ENCODE measurements at places on chromosomes 5 and 9.

DNA sequence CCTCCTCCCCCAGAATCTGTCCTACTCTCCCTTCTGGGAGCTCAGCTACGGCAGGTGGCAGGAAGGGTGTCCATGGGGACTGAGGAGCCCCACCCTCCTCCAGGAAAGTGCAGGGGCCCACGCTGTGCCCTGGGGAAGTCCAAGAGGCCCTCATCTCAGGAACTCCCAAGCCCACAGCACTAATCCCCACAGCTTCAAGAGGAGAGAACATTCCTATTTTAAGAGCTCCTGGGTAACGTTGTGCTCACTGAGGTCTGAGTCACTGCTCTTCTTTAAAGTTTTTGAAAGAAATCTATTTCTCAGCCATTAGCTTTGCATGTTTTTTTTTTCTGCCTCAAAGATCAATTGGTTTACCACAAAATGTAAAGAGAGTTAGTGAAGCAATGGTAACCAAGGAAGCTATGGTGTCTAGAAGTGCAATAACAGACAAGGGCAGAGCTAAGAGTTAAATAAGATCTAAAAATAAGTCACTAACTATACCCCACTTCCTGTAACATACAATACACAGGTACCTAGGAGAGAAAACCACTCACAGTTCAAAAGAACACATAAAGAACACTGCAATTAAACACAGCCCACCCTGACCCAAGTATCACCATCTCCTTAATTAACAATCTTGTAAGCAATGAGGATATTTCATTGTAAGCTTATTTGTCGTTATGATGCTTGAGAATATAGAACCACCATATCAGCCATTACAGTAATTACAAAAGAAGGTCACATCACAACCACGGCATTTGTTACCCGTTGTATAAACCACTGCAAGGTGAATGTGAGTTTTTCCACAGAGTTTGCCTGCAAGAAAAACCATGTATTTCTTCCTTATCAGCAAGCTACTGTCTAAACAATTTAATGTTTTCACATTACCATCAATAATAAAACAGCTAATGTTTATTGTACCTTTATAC is 382.3 kb upstream of the SLC30A5 start:
- DNase-seq, result no peak

DNA sequence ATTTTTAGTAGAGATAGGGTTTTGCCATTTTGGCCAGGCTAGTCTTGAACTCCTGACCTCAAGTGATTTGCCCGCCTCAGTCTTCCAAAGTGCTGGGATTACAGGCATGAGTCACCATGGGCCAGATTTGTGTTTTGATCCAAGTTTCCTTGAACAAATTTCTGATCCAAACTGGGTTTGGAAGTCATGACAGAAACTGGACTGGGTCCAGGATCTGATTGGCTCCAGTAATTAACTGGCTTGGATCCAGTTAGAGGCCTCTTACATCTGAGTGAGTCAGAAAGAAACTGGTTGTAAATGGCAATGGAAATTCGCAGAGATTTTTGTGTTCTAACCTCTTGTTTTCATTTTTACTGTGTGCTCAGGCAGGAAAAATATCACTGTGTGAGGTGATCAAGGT is 141.6 kb downstream of the SLC25A46 start:
- no peak for DNase-seq

GRCh38 chr5:52657247-52657645 is 130.5 kb upstream of the ITGA1 start:
- DNase-seq, result no peak

DNA sequence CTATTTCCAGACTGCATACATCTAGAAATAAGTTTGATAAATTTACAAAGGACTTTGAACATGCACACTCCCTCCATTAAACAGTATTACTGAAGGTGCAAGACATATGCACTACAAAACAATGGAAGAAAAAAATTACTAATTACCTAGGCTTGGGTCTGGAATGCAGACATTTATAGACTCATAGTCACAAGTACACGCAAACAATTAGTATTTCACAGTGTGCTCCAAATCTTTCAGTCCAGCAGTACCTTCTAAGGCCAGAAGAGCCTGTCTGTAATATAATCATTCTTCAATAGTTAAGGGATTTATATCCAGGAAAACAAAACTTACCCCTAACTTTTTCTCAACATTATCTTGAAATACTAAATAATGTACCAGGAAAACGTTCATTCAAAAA is 11.2 kb downstream of the RICTOR start:
- DNase-seq, result no peak

DNA sequence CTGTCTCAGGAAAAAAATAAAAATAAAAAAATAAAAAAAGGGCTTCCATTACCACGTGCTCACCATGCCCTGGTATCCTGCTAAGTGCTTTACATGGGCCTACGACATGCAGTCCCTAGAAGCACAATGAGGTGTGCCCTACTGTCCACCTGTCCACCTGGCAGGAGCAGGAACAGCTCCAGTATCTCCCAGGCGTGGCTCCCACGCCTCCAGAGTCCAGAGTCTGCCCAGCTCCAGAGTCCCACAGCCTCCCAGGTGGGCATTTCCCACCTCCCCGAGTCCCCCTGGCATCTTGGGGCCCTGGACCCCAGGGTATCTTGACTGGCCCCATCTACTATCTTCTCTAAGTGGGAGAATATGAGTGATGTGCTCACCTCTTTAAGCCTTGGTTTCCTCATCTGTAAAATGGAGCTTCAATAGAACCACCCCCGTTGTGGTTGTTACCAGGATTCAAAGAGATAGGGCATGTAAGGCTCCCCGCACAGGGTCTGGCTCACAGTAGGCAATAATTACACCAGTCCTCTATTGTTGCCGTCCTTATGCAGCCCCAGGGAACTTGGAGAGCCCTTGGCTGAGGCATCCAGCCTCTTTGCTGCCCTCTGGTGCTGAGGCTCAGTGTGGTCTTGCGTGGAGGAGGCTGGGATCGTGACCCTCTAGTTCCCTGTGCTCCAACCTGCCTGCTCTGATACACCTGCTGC is 8.9 kb downstream of the CXCL14 start:
- no peak for DNase-seq

DNA sequence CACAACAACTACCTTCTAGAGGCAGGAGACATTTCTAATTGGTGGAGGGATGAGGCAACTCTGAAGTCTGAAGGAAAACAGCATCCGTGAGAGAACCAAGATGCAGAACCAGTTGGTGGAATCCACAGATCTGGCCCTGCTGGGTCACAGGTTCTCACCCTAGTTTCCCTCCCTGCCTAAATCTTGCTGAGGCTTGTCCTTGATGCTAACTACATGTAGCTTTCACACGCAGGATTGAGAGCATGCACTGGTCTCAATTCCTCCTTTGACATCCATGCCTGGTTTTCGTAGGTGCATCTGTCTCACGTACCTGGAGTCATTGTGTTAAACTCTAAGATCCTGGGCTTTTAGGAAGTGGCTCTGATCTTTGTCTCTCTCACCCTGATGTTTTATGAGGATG is 9.7 kb upstream of the F2RL1 start:
- no peak for DNase-seq

DNA sequence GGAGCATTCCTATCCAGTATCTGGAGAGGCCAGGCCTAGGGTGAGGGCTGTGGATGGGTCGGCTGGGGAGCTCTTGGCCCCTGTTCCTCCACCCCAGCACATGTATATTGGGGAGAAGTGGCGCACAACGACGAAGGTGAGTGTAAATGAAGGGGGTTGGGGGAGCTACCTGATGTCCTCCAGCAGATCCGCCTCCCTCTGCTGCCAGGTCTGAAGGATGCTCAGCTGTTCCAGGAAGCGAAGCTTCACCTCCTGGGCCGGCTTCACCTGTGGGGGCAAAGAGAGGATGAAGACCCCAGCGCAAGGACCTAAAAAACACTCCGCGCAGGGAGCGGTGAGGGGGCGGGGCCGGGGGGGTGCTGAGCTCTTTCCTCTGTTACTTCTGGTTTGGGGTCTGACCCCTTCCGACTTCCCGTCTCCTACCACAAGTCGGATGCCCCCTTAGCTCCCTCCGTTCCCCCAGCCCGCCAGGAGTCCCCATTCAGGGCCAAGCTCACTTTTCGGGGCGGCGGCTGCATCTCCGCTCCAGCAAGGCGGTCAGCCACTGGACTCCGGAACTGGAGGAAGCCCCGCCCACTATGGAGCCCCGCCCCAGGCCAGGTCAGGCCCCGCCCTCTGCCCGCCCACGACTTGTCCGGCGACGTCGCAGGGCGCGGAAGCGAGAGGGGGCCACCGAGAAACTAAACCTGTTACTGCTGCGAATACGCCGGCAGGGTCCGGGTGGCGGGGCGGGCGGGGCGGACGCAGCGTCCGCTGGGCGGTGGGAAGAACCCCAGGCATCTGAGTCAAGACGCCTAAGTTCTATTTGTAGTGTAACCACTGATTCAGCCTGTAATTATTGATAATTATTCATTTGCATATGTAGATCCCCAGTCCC is at the start of gene FCHSD1:
TSS of gene FCHSD1 (minus strand) at position 568 of the 877 bp plus-strand sequence. CDS start at position 518, 50 bp downstream.
- peak; percentile 96 for DNase-seq

DNA sequence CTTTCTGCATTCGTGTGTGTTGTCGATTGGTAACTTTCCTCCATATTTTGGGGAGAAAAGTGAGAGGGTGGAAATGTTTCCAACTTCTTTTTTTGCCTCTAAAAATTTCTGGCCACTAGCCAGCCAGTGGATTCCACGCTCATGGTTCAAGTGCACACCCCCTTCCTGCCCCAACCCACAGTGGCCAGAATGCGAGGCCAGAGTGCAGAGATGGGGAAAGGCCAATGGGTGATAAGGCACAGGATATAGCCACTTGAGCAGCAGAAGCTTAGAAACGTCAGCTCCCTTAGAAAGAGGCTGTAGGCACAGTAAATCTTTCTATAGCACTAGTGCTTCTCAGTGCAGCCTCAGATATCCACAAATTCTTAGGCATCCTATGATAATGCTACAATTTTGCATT is 75.8 kb upstream of the ADRB2 start:
- no peak for DNase-seq

GRCh38 chr5:1948111-1948510 is 65.4 kb upstream of the IRX4 start:
- no peak for DNase-seq

- DNase-seq, result no peak
Measured at GRCh38 chr5:73119451-73120157, 771 bp upstream of the TMEM171 start.

- DNase-seq, result no peak
Measured at GRCh38 chr9:69696802-69697201, 24.6 kb upstream of the APBA1 start.

- DNase-seq, result no peak
Measured at GRCh38 chr9:109507421-109507838, 9.3 kb upstream of the PTPN3 start.

DNA sequence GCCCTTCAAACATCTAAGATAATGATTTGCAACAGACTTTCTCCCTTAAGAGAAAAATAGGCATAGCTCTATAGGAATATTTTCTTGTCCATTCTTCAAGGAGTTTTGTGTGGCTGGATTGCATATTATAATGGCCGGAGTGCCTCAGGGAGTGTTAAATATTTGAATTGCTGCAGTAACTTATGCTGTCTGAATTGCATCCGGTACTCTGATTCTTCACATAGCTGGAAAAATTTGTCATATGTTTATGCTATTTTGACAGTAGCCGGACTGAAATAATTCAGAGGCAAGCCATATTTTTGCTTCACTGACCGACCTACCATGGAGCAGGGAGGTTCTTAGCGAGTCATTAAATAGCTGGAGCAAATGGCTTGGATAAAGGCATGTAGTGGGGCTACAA is 621.0 kb downstream of the ACTL7B start:
- no peak for DNase-seq

DNA sequence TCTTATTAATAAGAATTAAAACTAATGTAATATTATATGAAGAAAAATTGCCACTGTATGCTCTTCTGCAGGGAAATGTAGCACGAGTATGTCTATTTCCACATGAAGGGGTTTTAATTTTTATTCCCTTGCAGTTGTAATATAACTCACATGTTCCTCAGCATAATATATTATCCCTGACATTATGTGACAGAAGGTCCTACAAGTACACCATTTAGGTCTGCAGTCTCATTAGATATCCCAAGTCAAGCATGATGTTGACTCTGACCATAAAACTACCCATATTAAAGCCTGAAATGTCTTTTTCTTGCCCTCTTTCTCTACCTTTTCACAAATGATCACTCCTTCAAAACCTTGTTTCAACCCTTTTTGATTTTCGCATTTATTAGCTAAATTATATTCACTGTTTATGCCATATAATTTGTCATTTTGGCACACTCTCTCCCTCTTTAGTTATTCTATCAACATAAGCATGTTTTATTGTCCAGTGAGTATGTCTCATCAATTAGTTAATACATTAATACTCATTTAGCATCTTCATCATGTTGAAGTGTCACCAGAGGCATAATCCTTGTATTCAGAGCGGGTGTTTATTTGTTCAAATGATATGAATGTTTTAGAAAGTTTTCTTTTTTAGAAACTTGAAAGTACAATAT is 532.8 kb downstream of the MAT2B start:
- no peak for DNase-seq

DNA sequence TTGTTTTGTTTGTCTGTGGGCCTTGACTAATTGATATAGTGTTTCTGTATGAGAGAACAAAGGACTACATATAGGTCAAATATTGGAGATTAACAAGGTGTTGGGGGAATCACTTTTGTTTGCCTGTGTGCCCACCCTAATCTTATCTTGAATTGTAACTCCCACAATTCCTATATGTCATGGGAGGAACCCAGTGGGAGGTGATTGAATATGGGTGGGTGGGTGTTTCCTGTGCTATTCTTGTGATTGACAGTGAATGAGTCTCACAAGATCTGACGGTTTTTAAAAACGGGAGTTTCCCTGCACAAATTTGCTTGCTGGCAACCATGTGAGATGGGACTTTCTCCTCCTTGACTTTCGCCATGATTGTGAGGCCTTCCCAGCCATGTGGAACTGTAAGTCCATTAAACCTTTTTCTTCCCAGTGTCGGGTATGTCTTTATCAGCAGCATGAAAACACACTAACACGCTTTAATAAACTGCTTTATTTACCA is 64.9 kb upstream of the HSPB3 start:
- no peak for DNase-seq

DNA sequence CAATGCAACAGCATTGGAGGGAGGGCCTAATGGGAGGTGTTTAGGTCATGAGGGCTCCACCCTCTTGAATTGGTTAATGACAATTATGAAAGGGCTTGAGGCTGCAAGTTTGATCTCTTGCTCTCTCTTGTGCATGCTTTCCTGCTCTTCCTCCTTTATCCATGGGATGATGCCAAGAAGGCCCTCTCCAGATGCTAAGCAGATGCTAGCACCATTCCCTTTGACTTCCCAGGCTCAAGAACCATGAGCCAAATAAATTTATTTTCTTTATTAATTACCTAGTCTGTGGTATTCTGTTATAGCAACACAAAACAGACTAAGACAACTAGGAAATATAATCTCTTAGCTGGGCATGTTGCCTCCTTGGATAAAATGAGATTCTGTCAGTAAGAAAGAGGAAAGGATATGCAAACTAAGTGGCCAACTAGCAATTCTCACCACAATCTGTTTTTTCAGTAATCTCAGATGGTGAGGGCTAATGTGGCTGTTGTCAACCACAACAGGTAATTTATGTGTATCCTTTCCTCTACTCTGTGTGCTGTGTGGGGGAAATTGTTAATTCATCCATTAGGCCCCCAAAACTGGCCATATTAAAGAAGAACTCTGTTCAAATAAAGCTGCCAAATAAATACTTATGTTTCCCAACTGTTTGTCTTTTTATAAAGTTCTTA is 269.1 kb upstream of the CD180 start:
- no peak for DNase-seq

Measured in Right ventricle myocardium inferior (tissue), 1 donor.